ENCODE measurements at places on chromosomes 6 and 20.
A peak's percentile ranks its signal among the peaks of the same experiment; 100 is the strongest.

DNA sequence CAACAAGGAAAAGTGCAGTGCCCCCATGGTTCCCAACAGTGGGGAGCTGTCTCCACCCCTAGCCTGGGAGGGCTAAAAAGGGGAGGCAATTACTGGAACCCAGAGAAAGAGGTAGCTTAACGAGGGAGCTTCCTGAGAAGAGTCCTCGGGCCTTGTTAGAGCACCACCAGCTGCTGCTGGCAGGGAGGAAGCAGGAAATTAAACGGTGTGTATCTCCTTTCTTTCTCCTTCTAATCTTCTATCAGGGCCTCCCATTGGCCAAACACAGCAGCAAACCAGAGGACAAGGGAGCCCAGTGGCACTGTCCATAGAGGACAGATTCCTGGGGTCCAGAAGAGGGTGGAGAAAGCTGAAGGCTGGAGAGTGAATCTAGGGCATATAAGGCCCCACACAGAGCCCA lies 7.6 kb upstream of the BTN2A2 start:
- DNase-seq, result no peak

DNA sequence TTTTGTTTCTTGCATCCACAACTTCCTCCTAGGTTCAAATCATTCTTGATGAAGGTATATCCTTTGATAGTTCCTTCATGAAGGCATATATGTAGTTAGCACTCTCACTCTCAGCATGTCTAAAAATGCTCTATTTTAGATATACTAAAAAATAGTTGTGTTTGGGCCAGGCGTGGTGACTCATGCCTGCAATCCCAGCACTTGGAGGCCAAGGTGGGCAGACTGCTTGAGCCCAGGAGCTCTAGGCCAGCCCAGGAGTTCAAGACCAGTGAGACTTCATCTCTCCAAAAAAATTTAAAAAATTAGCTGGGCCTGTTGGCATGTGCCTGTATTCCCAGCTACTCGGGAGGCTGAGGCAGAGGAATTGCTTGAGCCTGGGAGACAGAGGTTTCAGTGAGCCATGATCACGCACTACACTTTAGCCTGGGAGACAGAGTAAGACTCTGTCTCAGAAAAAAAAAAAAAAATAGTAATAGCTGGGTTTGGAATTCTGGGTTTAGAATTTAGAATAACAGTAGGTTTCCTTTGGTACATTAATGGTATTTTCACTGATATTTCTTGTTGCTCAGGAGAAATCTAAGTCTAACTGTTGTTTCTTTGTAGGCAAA lies 7.0 kb downstream of the SERAC1 start:
- no peak for DNase-seq

- DNase-seq, result no peak
Measured at GRCh38 chr6:49264909-49265308, 198.1 kb downstream of the MMUT start.

- DNase-seq, result no peak
Measured at GRCh38 chr6:167980911-167981580, 16.4 kb upstream of the KIF25 start.

GRCh38 chr6:43924222-43924702 lies 154.3 kb downstream of the VEGFA start:
- DNase-seq, result peak; percentile 24

DNA sequence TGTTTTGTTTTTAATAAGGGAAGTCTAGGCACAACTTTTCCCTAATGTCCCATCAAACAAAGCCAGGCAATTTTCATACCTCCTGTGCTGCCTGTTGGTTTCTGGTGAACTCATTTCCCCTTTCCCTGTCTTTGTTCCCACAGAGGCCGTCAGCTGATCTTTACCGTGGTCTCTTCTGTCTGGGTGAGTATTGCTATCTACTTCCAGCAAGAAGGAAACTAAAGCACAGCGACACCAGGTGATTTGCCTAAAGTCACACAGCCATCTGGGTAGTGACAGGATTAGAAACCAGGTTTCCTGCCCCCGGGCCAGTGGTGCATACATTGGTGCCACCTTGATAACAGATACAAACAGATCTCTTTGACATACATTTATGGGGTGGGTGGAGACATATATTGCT lies 59.6 kb downstream of the RAB44 start:
- DNase-seq, result no peak

DNA sequence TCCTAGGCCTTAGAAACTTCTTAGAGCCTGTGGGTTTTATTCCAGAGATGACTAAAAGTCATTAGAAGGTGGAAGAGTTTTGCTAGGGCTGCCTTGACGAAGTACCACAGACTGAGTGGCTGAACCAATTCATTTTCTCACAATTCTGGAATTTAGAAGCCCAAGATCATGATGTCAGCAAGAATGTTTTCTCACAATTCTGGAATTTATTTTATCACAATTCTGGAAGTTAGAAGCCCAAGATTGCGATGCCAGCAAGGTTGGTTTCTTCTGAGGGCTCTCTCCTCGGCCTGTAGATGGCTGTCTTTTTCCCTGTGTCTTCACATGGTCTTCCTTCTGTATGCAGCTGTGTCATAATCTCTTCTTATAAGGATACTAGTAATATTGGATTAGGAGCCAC lies 672.9 kb upstream of the MARCKS start:
- DNase-seq, result no peak

DNA sequence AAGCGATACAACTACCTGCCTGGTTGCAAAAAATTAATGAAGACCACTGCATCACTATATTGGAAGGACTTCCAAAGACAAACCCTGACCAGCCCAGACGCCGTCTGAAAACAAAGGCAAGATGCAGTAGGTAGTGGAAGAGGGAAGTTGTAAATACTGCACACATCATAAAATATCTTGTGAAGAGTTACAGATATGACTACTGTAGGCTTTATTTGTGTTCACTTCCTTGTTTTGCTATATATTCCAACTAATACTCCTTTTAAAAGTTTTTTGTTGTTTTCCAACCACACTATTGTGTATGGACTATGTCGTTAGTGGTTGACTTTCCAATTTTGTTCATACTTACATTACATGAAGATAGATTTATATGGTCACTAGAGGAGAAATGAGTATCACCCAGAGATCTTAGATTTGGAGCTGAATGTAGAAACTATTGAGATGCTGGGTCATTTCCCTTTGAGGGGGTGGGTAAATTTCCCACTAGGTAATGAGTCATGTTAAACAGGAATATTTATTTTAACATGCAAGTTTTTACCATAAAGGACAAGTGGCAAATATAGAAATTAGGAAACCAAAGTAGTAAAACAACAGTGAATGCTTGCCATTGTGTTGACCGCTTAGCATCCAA lies 16.6 kb upstream of the TXLNB start:
- no peak for DNase-seq

- DNase-seq, result no peak
Measured at GRCh38 chr6:143970456-143971218, 37.4 kb downstream of the PLAGL1 start.

DNA sequence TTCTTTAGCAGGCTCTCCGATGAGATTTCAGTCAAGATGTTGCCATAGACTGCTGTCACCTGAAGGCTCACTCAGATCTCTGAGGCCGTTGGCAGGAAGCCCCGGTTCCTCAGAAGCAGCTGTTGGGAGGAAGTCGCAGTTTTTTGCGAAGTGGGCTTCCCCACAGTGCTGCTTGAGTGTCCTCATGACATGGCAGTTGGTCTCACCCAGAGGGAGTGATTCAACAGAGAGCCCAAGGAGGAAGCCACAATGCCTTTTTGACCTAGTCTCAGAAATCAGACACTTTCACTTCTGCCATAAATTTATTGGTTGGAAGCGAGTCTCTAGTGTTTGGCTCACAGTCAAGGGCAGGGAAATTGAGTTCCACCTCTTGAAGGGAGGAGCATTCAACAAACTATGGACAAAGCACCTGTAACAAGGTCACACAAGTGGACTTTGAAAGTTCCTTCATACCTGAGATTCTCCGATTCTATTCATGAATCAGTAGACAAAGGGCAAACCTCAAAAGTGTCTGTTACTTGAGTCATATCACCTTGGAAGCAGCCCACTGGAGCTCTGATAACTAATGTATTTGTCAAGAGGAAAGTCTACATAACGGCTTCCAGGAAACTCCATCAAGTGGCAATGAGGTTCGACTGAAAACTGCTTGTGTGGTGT lies 208.3 kb downstream of the TASP1 start:
- DNase-seq, result no peak

- DNase-seq, result no peak
Measured at GRCh38 chr6:142251930-142252445, 49.8 kb upstream of the ADGRG6 start.

- no peak for DNase-seq
Measured at GRCh38 chr6:143262859-143263258, 187.6 kb downstream of the ADAT2 start.

DNA sequence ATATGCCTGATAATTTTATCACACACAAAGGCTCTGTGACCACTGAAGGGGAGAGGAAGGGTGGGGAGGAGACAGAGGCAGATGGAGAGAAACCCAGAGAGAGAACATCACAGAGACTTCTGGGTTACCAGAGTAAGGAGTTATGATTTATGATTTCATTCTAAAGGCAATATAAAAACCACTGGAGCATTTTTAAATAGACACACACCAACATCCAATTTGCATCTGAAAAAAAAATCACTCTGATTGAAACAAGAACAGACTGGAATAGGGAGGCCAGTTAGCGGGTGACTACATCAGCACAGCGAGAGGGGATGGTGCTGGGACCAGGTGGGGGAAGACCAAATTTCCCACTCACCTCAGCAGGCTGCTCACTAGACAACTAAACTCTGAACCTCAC lies 104.8 kb downstream of the AGPAT4 start:
- no peak for DNase-seq

- DNase-seq, result no peak
Measured at GRCh38 chr6:45002390-45003105, 325.6 kb upstream of the RUNX2 start.

DNA sequence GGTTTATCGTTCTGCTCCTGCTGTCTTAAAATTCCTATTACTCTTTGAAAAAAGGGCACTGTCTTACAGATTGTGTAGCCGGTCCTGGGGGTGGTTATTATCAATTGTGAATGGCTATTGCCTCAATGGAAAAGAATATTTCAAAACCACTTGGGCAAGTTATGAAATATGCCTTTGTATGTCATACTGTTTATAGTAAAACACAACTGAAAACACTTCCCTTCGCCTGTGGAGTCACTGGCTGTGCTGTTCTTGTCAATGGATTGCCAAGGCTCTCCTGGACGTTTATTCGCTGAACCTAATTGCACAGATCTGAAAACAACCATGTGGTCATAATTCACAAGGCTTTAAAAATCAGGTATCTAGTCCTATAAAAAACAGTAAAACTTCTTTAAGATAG lies 47.8 kb upstream of the TAGAP start:
- no peak for DNase-seq

- DNase-seq, result no peak
Measured at GRCh38 chr6:42131531-42131930, 10.9 kb downstream of the C6orf132 start.

DNA sequence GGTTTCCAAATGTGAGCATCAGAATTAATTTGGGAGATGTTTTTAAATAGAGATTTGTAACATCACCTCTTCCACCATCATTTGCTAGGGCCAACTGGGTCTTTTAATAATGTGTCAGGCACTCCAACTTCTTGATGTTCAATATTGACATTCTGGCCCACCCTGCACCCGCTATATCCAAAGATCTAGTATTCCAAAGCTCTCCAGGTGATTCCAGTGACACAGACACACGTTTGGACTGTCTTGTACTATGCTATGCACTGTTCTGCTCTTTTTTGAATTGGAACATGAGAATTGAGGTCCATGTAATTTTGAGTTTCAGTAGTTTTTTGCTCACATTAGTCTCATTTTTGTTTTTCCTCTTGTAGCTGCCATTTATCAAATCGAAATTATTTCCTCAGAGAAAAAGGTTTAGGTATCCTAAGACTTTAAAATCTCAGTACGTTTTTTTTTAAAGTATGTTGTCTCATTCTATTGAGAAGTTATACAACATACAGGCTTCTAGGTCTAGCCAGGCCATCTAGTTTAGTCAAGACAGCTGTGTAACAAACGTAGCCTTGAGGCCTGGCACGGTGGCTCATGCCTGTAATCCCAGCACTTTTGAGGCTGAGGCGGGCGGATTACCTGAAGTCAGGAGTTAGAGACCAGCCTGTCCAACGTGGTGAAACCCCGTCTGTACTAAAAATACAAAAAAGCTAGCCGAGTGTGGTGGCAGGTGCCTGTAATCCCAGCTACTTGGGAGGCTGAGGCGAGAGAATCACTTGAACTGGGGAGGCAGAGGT lies 3.1 kb downstream of the BICRAL start:
- no peak for DNase-seq

DNA sequence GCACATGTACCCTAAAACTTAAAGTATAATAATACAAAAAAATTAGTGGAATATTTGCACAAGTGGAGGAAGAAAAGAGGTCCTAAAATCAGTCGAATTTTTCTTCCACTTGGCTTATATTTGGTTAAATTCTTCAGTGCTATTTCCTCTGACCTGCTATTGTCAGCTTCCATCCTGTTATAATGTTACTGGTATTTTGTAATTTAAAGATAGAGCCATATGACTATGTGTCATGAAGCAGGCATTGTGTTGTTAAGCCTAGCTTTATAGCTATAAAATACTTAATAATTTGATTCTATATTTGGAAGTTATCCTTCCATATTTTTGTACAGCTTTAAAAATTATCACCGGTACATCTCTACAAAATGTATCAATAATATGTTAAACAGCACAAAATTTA lies 455.9 kb upstream of the MARCKS start:
- no peak for DNase-seq

DNA sequence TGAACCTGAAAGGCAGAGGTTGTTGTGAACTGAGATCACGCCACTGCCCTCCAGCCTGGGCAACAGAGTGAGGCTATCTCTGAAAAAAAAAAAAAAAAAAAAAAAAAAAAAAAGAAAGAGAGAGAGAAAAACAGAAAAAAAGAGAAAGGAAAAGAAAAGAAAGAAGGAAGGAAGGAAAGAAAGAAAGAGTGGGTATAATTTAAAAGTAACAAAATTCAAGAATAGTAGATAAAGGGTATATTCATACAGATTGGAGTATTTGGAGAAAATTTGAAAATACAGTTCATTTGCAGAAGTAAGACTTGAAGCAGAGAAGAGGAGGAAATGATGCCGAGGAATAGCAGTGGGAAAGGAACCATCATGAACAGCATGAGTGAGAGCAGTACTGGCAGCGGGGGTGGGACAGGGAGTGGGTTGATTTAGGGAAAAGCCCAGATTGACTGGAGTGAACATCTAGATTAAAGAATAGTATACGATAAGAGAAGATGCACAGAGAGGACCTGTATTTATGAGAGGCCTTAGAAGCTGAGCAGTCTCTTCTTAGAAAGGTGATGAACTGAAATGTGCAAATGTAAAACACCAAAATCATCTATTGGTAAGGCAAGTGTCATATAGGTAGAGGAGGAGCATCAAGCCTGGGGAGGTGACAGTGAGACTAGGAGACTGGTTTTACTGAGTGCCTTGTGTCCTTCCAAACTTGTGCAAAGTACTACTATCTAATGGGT lies 17.8 kb upstream of the HLA-DRB1 start:
- no peak for DNase-seq

Measured in stimulated activated CD8-positive, alpha-beta memory T cell treated with anti-CD3 and anti-CD28 coated beads, Interleukin-7, amount 100 ng/mL, for 1 hour (primary cell).